ENCODE measurements at places on chromosomes 12 and 14. TPM values are rescaled to one million over a fixed set of nuclear protein-coding genes. Genes with fewer than 3 reads are reported as not detected.

NAA30 gene
- 46.2 TPM for total RNA-seq

SPRING1 gene
- 23.1 TPM for total RNA-seq

ACOT6 gene
- not detected for total RNA-seq

CHGA gene
- total RNA-seq: 30.2 TPM

GALNT8 gene
- total RNA-seq: 46.5 TPM

PRH2 gene
- not detected for total RNA-seq

FBLN5 gene
- total RNA-seq: 3.2 TPM

DTX3 gene
- total RNA-seq: 47.7 TPM

Measured in temporal lobe (tissue), 4 donors.